ENCODE measurements at places on chromosomes 3 and 15.
A peak's percentile ranks its signal among the peaks of the same experiment; 100 is the strongest.

- DNase-seq = no peak
Measured at GRCh38 chr3:42028474-42028873, 62.7 kb upstream of the TRAK1 start.

GRCh38 chr3:23096041-23096440 is 107.1 kb upstream of the UBE2E2 start:
- DNase-seq = no peak

DNA sequence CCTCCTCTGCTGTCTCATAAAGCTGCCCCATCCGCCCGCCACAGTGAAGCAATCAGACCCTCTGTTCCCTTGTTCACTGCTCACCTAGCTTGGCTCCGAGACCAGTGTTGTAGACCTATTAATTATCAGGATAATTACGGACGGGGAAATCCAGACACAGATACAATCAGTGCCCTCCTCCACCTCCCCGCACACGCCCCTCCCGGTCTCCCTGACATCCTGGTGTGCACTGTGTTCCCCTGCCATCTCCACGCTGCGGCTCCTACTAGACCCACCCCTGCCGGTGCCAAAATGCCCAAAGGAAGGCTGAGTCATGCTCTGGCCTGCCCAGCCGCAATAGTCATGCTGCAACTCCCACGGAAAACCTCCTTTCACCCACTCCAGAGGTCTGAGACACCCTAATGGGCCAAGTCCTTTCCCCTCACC is 277.3 kb upstream of the TLE3 start:
- no peak for DNase-seq

DNA sequence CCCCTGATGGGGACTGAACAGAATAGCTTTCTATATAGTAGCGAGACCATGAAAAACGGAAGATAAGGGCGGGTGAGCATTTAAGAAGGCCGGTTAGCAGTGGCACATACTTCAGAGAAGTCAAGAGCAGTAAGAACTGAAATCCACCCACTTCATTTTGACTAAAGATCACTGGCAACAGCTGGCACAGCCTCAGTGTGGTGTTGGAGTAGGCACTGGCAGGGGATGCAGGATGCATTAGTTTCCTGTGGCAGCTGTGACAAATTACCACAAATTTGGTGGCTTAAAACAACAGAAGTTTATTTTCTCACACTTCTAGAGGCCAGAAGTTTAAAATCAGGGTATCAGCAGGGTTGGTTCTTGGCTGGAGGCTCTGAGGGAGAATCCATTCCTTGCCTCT is 176.5 kb downstream of the ADAMTSL3 start:
- DNase-seq = no peak

DNA sequence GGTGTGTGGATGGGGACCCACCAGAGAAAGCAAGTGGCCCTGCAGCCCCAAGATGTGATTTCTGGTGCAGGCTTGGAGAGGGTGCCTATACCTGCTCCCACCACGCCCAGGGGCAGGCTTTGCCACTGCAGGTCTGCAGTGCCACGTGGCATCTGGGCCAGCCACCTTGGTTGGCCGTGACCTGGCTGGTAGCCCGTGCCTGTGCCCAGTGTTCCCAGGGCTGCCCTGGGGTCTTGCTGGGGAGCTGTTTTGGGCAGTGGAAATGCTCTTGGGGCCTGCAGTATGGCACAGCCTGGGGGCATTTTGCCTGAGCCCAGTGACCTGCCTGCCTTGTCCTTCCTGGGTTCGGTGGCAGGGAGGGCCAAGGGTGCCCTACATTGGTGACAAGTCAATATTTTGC is 203.4 kb downstream of the UBE3A start:
- DNase-seq = no peak

- DNase-seq = no peak
Measured at GRCh38 chr3:87436781-87437543, 160.6 kb upstream of the POU1F1 start.

GRCh38 chr15:29125382-29126207 is 144.0 kb downstream of the NSMCE3 start:
- no peak for DNase-seq

- DNase-seq = no peak
Measured at GRCh38 chr15:84750583-84751092, 2.2 kb downstream of the ZNF592 start.

DNA sequence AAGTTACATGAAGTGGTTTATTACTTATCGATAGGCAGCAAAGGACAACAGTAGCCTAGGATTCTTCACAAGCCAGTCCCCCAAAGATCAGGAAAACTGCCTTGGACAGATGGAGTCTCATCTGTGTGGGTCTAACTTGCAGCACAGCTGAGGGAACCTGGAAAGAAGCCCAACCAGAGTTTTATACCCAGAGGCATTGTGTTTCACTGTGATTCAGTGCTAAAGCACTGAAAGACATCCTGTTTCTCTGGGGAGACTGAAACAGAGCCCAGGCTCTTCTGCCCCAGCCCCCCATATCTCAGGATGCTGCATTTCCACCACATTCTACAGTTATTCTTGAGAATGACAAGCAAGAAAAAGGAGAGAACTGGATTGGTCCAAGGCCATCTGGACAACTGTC is 48.2 kb upstream of the PYDC2 start:
- no peak for DNase-seq

GRCh38 chr3:69558912-69559311 is 173.0 kb upstream of the FRMD4B start:
- no peak for DNase-seq

- DNase-seq = no peak
Measured at GRCh38 chr3:150577855-150578254, 25.3 kb upstream of the SELENOT start.

DNA sequence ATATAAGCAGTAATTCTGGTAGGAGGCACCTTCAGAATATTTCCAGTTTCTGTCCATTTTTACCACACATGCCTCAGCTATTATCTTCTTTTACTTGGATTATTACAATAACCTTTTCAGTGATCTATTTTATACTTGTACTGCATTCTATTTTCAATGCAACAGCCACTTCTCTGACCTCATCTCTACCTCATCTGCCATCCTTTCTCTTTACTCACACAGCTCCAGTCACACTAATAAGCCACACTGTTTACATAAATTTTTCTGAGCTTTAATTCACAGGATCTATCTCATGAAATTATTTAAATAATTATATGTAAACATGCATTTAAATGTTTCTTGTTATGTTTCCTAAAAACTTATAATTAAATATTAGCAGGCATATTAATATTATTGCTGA is 47.3 kb upstream of the BCHE start:
- no peak for DNase-seq

DNA sequence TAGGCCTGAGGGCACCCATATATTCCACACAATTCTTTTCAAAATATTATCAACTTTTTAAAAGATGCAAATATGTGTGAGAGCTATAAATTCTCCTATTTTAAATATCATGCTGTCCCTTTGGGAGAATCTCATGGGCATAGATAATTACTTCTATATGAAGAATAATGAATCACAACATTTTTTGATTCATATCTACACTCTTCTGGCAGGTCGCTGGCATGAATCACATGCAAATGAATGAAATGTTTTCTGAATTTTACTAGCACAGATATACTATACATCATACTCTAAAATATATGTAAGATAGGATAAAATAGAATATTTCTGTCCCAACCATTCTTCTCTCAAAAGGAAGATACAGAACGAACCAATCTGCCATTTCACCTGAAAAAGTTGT is 277.7 kb upstream of the KCNH8 start:
- no peak for DNase-seq

DNA sequence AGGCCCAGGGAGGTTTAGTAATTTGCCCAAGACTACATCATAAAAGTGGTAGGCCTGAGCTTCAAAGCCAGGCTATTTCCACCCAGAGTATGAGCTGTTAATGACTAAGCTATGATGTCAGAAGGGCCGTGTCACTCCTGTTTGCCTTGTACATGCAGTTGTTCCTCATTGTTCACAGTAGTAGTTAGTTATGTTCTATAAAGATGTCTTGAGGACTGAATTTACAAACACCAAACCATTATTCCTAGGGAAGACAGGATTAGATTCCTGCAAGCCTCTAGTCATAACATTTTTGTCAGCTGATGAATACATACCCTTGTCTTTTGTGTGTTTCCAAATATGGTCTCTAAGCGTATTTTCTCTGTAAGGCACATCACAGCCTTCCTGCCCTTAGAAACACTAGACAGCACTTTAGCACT is 20.9 kb upstream of the LARS2 start:
- no peak for DNase-seq

GRCh38 chr15:70234256-70234905 is 136.7 kb upstream of the TLE3 start:
- DNase-seq = peak; percentile 46

- DNase-seq = no peak
Measured at GRCh38 chr3:12553921-12554391, 2.9 kb upstream of the MKRN2 start.

DNA sequence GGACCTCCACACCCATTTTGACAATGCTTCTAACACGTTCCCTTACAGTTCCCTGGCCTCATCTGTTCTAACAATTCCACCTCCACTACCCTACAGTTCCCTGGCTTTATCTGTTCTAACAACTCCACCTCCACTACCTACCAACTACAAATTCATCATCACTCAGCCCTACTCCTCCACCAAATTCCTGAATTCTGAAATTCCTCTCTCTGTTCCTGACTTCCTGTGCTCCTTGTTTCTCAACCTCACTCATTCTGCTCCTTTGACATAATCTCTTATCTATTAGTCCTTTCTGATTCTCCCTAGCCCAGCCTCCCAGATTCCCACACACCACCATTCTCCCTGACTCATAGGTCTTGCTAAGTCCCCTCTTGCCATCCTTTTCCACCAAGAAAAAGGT is 22.5 kb downstream of the UPK1B start:
- no peak for DNase-seq

- no peak for DNase-seq
Measured at GRCh38 chr3:150230037-150230436, 178.1 kb upstream of the TSC22D2 start.

- no peak for DNase-seq
Measured at GRCh38 chr3:71146673-71147072, 436.9 kb downstream of the FOXP1 start.

DNA sequence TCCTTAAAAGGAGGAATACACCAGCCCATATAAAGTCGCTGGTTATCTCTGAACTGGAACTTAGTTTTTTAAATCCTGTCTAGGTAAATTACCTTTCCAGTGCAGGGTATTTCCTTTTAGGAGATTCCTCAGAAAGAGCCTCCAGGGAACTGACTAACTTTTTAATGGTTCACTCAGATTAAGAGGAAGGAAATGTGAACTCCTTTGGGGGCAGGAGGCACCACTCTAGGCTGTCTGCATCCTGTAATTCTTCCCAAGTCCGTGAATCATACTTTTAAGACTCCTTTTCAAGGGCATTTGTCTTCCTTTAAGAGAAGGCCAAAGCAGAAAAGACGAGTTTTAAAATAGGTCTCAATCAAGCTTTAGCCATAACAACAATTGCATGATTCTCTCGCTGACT is 871.2 kb upstream of the NR2F2 start:
- no peak for DNase-seq

DNA sequence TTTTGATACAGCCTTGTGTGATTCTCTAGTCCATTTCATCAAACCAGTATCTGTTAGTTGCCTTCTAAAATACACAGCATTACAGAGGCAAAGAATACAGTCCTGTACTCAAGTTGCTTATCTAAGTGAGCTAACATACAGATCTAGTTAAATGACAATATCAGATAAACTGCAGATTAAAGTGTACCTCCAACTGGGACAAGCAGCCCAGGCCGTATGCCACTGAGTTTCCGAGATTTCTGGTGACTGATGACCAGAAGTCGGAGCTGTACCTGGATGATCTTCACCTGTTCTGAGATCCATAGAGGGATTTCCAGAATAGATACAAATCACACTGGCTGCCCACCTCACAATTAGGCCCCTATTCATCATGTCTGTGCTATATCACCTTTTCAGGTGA is 6.3 kb upstream of the TRIM59 start:
- DNase-seq = no peak

DNA sequence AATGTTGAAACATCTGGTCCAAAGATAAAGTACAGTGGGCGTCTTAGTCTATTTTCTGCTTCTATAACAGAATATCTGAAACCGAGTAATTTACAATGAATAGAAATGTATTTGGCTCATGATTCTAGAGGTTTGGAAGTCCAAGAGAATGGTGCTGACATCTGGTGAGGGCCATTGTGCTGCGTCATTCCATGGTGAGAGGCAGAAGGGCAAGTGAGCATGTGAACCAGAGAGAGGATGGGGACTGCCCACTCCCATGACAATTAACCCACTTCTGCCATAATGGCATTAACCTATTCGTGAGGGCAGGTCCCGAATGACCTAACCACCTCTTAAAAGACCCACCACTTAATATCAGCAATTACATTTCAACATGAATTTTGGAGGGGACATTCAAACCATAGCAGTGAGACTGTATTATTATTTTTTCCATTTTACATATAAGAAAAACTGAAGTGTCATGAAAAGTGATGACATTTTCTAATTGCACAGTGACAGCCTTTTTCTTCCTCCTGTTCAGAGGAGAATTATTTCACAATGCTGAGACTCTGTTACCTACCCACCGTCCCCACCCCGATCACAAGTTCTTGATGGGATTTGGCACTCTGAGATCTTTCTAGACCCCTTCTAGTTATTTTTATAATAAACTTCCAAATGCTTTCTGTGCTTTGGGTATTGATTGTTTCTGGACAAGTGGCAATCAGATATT is 238.8 kb downstream of the RPLP1 start:
- DNase-seq = no peak

DNA sequence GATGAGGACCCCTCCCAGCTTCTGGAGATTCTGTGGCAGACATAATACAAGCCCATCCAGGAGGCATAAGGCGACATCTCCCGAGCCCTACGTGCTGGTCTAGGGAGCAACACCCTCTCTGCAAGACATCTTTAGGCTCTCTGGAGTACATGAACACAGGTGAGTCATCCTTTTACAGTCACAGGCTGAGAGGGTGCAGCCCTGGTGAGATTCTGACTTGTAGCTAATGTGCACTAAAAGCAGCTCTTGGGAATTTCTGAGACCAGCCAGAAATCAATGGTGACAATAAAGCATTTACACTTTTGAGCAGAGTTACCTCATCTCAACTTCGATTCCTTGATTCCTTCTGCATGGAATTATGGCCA is 131.1 kb downstream of the XXYLT1 start:
- no peak for DNase-seq

DNA sequence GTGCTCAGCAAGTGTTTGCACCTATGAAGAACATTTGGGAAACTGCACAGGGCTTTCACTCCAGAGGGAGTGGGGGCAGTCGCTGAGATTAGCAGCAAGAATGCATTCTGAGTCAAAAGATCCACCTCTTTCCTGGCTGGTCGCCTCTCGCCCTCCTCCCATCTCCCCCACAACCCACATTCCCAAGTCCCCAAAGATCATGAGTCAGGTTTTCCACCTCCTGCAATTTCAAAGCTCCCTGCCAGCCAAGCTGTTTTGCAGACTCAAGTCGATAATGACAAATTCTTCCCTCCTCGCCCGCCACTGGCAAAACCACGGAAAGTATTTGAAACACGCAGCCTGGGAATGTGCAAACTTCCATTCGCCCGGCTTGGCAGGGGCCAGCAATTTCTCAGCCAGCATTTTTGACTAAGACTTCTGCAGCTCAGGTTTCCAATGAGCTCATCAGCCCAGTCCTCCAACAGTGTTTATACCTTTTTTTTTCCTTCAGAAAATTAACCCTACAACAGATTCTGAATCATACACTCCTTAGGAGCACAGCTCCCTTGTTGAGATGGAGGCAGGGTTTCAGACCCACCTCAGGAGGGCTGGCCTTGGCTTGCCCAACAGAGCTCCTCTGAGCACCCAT is 181.4 kb downstream of the SMAD6 start:
- DNase-seq = no peak

- no peak for DNase-seq
Measured at GRCh38 chr3:162718697-162719096, 1222.1 kb downstream of the OTOL1 start.

- no peak for DNase-seq
Measured at GRCh38 chr3:114760679-114761078, 386.4 kb downstream of the ZBTB20 start.

Measured in activated naive CD8-positive, alpha-beta T cell treated with anti-CD3 and anti-CD28 coated beads for 36 hours (primary cell).